Muscle of arm (tissue), 14 donors: ENCODE measurements at places on chromosomes 2 and 18.

GRCh38 chr2:85662899-85663593 lies 5.0 kb downstream of the SFTPB start:
- DNase-seq, result no peak

GRCh38 chr2:100796499-100797100 lies 23.3 kb upstream of the NPAS2 start:
- DNase-seq, result no peak

GRCh38 chr18:76476665-76477561 lies 18.1 kb downstream of the ZNF516 start:
- DNase-seq, result no peak

GRCh38 chr2:232376713-232377112 lies 1.8 kb upstream of the ALPP start:
- DNase-seq, result no peak
